Hematopoietic multipotent progenitor cell treated with erythropoietin and hydrocortisone succinate and interleukin-3 and kit ligand, for 15 days (in vitro differentiated cells): ENCODE measurements at places on chromosomes 1 and 21.

DNA sequence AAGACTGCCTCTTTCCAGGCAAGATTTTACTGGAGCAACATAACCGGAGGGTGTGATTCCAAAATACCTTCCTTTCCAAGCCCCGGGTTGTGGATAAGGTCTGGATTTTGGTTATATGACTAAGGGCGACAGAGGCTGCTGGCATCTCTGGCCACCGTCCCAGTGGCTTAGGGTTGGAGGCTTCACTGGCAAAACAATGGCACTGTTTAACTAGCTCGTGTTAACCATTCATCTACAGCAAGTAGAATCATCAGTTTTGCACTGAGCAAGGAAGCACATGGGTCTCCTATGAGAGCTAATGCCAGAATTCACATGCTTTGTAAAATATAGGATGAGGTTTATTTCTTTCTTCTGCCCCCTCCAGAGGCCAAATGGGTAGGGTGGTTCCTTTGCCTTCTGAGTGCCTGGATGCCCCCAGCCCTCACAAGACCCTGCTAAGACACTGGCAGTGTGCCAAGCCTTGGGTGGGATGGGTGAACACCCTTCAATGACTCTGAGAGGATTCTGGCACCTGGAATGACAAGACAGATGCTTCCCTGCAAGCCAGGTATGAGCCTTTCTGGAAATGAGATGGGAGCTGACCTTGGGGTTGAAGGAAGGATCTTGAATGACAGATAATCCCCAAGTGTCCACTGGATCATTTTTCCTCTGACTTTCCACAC, 36.8 kb downstream of the DHCR24 start:
- DNase-seq: no peak

DNA sequence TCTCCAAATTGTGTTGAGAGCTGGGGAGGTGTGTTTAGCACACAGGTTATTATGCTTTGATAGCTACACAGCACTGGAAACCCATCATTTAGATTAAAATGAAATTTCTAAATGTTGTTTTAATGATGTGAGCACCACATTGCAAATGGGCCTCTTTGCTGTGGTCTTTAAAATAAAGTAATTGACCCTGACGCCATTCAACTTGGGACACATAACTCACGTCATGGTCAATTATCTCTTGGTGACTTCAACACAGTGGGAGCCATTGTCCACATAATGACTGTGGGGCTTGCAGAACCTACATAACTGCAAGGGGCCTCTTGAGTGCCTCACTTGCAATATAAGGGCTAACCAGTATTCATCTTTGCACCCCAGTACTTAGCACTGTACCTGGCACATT, 280.4 kb downstream of the HLX start:
- DNase-seq: no peak

GRCh38 chr1:208445758-208446203, 201.6 kb upstream of the PLXNA2 start:
- DNase-seq: no peak

DNA sequence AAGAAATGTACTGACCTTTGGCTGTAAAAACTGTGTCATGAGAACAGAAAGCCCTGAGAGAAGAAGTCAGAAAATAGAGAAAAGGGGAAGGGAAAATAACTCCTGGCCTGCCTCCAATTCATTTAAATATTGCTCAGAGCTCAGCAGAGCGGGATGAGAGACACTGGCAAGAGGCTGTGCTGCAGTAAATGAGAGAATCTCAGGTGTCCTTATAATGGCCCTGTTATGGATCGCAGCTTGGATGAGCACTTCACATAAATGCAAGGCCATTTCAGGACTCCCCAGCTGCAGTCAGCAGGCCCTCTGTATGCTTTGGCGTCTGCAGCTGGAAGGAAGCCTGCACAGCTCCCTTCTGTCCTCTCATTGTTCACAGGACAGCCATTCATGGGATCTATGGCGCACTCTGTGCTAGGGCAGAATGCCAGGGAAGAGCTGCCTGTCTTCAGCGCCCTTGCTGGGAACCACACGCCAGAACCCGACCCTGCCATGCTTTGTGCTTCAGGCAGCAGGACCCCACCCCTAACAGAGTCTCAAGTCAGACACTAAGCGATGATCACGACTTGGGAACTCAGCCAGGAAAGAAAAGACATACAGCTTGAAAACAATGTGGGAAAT, 20.7 kb upstream of the ABCB10 start:
- no peak for DNase-seq

- no peak for DNase-seq
These were observed 889 bp downstream of the CLEC20A start for GRCh38 chr1:178495741-178496409.

- no peak for DNase-seq
These were observed 217.4 kb upstream of the KCNK2 start for GRCh38 chr1:214864896-214865688.

GRCh38 chr1:173920861-173921260, 3.7 kb upstream of the SERPINC1 start:
- DNase-seq: no peak

GRCh38 chr1:60423146-60423780, 349.7 kb upstream of the C1orf87 start:
- no peak for DNase-seq

GRCh38 chr1:66291531-66291864, 242.5 kb upstream of the SGIP1 start:
- no peak for DNase-seq

GRCh38 chr1:187517546-187517945, 688.8 kb downstream of the PLA2G4A start:
- DNase-seq: no peak

DNA sequence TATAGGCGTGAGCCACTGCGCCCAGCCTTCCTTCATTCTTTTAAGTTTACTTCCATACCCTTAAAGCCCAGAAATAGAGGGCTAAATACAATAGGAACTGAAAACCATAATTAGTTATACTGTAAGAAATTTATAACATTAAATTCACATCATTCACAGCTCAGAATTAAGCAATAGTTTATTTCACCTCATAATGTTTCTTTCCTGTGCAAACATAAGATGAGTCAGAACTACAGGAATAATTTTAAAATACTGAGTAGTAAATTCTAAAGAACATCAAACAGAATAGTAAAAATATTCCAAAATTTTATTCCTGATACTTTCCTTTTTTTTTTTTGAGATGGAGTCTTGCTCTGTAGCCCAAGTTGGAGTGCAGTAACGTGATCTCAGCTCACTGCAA, 24.1 kb downstream of the POGZ start:
- DNase-seq: no peak

- DNase-seq: no peak
These were observed 17.0 kb downstream of the TNNT2 start for GRCh38 chr1:201360486-201360885.

DNA sequence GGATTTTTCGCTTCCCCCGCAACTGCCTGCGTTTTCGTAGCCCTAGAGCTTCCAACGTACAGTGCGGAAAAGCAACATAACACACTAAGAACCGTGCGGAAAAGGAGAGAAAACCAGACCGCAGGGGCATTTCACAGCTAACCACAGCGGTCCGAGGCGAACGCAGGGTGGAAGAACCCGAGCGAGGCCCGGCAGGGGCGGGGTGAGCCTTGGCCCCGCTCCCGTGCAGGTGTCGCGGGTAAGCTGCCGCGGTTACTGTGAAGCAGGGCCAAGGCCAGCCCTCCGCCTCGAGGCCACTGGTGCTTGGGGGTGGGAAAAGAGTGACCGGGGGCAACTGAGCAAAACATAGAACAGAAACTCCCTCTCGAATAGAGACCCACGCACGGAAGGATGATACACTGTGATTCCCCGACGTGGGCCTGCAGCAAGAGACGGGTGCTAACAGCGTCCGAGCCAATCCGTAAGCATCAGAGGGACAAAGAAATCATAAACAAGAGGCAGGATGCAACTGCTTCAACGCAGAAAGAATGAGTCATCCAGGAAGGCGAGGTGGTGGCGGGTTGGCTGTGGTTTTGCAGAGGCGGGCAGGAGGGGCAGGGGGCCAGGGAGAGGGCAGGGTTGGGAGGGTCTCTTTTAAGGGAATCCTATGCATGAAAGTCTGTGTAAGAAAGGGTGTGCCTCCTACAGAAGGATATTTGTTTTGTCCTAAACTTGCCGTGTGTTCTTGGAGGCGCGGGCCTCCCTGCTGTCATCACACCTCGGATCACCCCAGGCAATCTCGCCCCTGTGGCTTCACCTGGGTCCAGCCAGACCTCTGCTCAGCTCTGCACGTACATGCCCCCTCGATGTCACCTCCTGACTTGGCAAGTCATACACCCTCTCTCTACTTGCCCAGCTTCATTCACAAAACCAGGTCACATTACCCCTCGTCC, 7.3 kb downstream of the GNG4 start:
- no peak for DNase-seq

DNA sequence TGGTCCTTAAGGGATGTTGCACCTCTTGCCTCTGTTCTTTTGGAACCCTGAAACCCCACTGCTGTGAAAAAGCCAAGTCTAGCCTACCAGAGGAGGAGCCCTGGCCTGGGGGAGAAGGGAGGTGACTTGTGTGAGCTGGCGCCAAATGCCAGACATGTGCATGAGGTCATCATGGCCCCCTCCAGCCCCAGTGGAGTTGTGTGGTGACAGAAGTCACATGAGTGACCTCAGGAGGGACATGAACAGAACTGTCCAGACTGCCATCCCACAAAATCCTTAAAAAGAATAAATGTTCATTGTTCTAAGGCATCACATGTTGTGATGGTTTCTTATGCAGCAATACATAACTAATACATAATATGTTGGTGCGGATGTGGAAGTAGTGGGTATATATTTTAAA, 10.8 kb downstream of the HHAT start:
- DNase-seq: no peak
